Activated CD4-positive, alpha-beta T cell treated with anti-CD3 and anti-CD28 coated beads, Interleukin-2, amount 10 ng/mL, durations not matched to agents 7 days and 5 days (primary cell): ENCODE measurements at places on chromosomes 6 and 20.

DNA sequence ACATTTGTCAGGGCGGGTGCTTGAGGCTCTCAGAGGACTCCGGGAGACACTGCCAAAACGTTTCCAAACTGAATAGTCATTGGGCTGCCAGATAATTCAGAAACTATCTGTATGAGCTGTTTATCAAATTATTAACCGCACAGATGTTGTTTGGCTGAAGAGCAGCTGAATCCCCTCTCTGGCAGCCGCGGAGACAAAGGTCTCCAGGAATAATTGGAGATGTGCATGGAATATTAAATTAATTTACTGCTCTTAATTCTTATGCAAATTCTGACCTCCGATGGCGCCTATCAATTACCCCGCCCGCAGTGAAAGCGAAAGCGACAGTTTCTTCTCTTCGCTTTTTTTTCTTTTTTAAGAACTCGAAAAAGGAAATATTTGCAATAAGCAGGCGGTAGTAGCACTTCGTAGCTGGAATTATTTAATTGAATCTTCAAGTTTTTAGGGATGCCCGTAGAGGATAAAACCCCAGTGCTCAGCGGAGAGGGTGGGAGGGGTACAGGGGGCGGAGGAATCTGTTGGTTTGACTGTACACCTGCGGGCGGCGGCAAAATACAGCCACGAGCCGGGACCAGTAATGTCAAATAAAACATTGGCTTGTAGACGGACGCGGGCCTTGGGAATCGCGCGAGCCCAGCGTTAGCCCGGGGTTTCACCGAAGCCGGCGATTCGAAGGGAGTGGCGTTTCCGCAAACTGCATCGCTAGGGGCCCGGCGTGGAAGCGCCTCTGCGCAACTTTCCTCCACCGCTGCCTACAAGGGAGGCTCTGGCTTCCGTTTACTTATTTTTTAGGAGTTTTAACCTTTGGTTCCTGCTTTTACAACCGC lies 6.2 kb downstream of the LINC00237 start:
- DNase-seq, result peak; percentile 66

DNA sequence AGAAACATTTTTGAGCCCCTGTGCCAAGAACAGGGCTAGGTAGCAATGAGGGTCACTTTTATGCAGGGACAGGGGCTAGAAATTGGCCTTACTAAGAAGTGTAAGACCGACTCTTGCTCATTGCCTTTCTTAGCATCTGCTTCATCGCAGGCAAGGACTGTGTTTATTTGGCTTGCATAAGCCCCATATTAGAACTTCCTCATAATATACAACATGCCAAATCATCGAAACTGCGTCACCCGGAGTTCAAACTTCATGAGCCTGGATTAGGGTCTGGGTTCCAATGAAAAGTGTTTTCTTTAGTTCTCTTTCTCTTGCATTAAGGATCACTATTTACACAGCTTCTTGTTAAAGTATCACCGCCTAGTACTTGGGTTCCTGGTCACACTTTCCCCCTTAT lies 977 bp upstream of the SMAP1 start:
- DNase-seq, result no peak

GRCh38 chr20:61942526-61942925 lies 123.2 kb downstream of the TAF4 start:
- no peak for DNase-seq

DNA sequence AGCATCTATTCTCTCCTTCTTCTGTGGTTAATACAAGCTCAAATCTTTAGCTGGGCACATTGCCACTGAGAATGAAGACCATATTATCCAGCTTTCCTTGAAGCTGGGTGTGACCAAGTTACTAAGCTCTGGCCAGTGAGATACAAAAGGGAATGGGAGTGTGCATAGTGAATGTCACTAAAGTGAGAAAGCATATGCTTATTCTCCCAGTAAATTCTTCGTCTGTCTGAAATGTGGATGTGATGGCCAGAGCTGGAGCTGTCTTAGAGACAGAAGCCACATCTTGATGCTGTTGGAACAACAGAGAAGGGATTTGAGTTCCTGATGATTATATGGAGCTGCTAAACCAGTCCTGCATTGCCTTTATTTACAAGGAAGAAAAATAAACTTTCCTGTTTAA lies 60.1 kb downstream of the SESN1 start:
- DNase-seq, result no peak

DNA sequence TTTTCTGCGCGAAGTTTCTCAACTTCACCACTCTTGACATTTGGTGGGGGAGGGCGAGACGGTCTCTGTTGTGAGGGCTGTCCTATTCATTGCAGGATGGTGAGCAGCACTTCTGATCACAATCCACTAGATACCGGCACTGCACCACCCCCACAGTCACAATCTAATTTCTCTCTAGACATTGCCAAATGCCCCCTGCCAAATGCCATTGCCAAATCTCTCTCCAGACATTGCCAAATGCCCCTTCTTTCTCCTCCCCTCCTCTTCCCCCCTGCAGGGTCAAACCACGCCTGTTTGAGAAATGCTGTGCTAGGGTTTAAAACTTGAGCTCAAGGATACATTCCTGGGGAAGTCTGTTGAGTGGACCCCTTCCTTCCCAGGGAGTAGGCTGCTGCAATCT lies 603.5 kb upstream of the CDH4 start:
- no peak for DNase-seq

- DNase-seq, result peak; percentile 7
Observed at GRCh38 chr6:27591699-27592480, 119.0 kb upstream of the ZNF184 start.

- no peak for DNase-seq
Observed at GRCh38 chr20:57559289-57559634, 1.6 kb upstream of the PCK1 start.

GRCh38 chr6:39188098-39188450 lies 41.2 kb downstream of the KCNK5 start:
- no peak for DNase-seq

- no peak for DNase-seq
Observed at GRCh38 chr20:4252005-4252404, 236.6 kb upstream of the RNF24 start.

DNA sequence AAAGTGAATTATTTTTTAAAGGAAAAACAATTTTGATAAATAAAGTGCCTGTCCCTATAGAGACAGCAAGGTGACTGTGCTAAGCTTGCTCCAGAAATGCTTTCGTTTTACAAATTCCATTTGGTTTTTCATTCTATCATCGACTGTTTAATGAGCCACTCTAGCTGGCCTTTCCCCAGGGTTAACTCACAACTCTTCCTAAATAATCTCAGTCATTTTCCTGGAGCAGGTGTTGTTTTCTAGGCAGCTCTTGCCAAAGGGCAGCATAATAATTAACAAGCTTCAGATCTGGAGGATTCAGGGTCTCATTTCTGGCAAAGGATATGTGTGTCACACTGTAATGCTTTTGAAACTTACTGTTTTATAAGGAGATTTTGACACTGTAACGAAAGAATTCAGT lies 184.2 kb downstream of the KHDC1L start:
- no peak for DNase-seq

- DNase-seq, result no peak
Observed at GRCh38 chr6:44255105-44255808, 2.1 kb downstream of the SLC35B2 start.

DNA sequence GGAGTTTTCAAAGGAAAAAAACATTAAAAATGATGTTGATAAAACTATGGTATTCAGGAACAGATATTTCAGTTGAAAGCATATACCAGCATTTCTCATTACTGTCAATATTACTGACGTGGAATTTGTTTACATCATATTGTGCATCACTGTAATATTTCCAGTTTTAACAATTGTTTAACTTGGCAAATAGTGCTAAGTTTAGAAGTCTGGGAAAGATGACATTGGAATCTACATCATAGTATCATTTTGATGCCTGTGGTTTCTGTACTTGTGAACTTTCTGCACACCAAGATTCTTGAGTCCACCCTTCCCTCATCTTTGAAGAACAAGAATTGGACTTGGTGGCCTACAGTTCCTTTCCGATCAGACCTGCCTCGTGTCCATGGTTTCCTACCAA lies 98.1 kb downstream of the RALGAPA2 start:
- DNase-seq, result no peak

DNA sequence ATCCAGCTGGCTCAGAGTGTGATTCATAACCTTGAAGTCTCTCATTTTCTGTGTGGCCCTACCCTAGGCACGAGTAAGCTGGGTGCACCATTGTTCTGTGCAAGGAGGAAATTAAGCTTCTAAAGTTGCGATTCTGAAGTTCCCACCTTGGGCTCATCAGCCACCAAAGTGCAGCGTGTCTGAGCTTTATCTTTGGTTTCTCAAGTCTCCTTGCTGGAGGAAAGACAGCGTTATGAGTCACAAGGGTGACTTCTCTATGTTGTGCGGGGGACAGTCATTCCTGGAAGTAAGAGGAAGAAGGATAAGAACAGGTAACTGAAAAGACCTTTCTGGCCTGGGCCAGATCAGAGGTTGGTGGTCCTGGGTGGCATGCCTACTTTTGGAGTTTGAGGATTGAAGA lies 16.8 kb downstream of the MRAP2 start:
- no peak for DNase-seq

- peak; percentile 7 for DNase-seq
Observed at GRCh38 chr20:13639150-13639497, 392 bp upstream of the TASP1 start.
